SJSA1 (cell line): ENCODE measurements at places on chromosomes 13 and 19. TPM values are rescaled to one million over a fixed set of nuclear protein-coding genes. Genes with fewer than 3 reads are reported as not detected.

Gene TMEM190
- not detected in 2 replicates for total RNA-seq

Gene ZNF547
- total RNA-seq: 1.6 and 4.1 TPM in 2 replicates

Gene ZNF497
- 0.19 and 1.3 TPM in 2 replicates for total RNA-seq

Gene ZNF121
- 22.9 and 29.1 TPM in 2 replicates for total RNA-seq

Gene ZNF540
- 0.16 TPM in 1 of 2 replicates, not detected in the other for total RNA-seq

Gene ZNF415
- 3.2 and 9.7 TPM in 2 replicates for total RNA-seq

Gene SSBP4
- 18.9 and 43.4 TPM in 2 replicates for total RNA-seq

Gene GPR183
- 49.6 and 49.7 TPM in 2 replicates for total RNA-seq
